ENCODE measurements at places on chromosomes 1 and 21. TPM values are rescaled to one million over a fixed set of nuclear protein-coding genes. Genes with fewer than 3 reads are reported as not detected.

DNA sequence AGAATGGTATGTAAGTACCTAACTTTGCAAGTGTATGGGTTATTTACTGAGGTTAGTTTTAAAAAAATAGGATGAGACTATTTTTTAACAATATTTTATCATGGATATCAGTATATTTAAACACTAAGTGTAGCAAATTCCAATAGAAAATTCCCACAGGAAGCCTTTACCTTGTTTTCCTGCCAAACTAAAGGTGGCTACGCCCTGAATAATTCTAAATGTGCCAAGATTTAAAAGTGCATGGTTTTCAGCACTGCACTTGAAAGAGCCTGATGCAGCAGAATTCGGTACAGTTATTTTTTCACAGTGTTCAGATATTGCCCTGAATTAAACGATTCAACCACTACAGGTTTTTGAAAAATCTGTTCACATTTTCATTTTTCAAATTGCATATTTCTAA lies 1622.8 kb upstream of the B3GALT2 start:
- H3K27me3 ChIP-seq = no peaks in the 10 kb centered on the region
- no peak overlapping the region for H3K4me3 ChIP-seq
- no peaks in the 10 kb centered on the region for H3K4me1 ChIP-seq
- H3K27ac ChIP-seq = no peak overlapping the region
- DNase-seq = no peak

GRCh38 chr1:23185381-23185780 lies 16.7 kb upstream of the LUZP1 start:
- no peaks in the 10 kb centered on the region for H3K4me1 ChIP-seq
- no peak overlapping the region for H3K27ac ChIP-seq
- no peak overlapping the region for H3K4me3 ChIP-seq
- no peaks in the 10 kb centered on the region for H3K36me3 ChIP-seq

DNA sequence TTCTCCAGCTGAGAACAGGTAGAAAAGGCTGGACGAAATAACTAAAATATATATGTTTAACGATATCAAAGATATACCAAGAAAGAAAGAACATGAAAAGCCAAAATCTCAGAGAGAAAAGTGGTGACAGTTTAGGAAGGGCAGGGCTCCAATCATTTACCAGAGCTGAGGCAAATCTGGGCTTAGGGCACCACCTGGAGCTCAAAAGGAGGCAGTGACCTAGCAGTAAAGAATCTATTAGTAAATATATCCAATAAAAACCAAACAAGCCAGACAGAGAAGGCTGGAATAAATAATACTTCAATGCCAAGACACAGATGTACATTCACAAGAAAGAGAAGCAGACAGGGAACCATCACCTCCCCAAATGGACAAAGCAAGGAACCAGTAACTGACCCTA lies 43.5 kb downstream of the CHIA start:
- H3K27me3 ChIP-seq = no peaks in the 10 kb centered on the region
- H3K27ac ChIP-seq = no peak overlapping the region
- peak; percentile 64 for DNase-seq
- H3K36me3 ChIP-seq = no peaks in the 10 kb centered on the region
- H3K4me1 ChIP-seq = no peaks in the 10 kb centered on the region

DNA sequence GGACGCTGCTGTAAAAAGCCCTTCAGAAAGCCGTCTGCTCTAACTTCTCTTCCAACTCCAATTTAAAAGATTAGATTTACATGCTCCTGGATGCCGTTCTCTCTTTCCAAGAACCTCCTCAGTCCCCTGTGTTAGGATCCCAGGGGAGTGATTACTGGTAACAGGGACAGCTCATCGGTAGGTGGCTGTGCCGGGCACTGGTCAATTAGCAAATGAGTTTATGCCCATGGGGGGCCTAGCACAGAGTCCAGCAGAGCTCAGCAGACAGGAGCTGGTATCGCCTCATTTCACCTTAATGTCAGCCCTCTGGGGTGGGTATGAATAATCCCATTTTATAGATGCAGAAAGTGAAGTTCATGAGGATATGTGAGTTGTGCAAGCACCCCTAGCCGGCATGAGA lies 191.9 kb downstream of the GRIK3 start:
- no peak overlapping the region for H3K27ac ChIP-seq
- no peak overlapping the region for H3K4me3 ChIP-seq
- no peaks in the 10 kb centered on the region for H3K36me3 ChIP-seq

AMY1A gene
- not detected for total RNA-seq

ALG6 gene
- 41.7 TPM for total RNA-seq

DNA sequence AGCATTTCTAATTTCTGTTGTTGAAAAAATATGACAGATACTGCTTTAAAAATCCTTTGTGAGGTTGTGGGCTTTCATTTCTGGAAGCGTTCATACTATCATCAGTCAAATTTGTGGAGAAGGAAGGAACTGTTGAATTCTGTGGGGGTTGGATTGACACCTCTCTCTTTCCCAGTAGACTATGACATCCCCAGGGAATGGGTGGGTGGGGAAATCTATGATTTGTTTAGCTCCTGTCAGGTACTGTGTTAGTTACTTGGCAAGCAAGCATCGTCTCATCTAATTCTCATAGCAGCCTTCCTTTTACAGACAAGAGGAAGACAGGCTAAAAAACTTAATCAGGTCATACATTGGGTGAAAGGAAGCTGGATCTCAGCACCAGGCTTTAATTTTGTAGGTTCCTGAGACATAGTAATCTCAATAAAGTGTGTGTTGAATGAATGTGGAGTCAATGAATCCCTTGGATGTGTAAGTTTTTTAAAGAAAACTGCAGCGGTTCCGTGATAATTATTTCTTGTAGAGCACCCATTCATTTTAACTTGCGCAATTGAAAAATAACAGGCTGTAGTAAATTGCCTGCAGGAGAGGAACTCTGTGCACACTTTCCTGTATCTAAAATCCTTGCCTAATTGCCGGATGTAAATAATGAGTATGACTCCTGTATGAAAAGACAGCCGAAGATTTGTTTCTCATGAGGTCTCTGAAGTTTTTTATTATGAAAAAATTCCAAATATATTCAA lies 60.6 kb downstream of the MYOM3 start:
- no peaks in the 10 kb centered on the region for H3K36me3 ChIP-seq
- H3K4me1 ChIP-seq = no peaks in the 10 kb centered on the region
- H3K4me3 ChIP-seq = no peak overlapping the region
- no peaks in the 10 kb centered on the region for H3K27me3 ChIP-seq
- no peak for DNase-seq

DNA sequence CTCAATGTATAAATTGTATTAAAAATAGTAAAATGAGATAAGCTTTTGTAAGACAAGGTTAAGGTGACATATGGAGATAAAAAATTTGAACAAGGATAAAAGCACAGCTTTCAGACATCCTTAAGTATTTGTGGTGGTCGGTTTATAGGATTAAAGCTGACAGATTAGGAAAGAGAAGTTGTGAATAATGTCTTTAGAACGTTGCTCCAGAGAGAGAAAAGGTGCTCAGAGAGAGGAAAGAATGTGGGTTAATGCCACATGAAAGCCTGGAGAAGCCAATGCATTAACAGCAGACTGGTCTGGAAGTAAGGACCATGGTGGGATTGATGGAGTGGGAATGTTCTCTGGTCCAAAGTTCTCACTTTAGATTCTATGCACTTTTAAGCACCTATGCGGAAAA lies 44.8 kb downstream of the ATP6V1G3 start:
- DNase-seq = peak; percentile 5
- H3K27ac ChIP-seq = no peak overlapping the region
- H3K36me3 ChIP-seq = no peaks in the 10 kb centered on the region
- no peaks in the 10 kb centered on the region for H3K4me1 ChIP-seq
- no peak overlapping the region for H3K4me3 ChIP-seq
- no peaks in the 10 kb centered on the region for H3K27me3 ChIP-seq

SPRR1A gene
- not detected for total RNA-seq

DNA sequence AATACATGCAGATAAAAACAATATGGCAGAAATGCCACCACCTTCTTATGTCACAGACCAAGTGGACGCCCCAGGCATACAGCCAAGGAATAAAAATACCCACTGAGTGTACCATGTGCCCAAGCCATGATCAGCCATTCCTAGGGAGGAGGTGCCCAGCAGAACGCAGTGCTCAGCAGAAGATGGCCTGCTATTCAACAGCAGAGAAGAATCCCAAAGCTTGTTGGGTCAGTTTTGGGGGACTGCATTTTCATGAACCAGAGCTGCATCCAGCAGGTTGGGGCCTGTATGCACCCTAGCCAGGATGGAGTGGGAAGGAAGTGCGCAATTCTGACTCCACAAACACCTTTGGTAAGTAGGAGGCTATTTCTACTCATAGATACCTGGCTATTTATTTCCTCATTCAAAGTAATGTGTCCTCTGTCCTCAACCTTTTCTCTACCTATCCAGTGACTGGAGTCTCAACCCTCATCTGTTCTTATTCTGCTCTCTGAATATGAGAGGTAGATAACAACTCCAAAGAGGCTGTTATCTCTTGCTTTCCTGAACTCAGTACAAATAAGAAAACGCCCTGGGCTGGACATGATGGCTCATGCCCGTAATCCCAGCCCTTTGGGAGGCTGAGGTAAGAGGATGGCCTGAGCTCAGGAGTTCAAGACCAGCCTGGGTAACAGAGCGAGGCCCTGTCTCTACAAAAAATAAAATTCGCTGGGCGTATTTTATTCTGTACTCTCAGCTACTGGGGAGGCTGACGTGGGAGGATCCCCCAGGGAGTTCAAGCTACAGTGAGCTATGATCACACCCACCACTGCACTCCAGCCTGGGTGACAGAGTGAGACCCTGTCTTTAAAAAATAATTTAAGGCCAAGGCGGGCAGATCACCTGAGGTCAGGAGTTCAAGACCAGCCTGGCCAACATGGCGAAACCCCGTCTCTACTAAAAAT lies 2.5 kb upstream of the PLEKHM2 start:
- H3K4me3 ChIP-seq = no peak overlapping the region
- peaks cover 11% of the 10 kb centered on the region for H3K4me1 ChIP-seq
- H3K27ac ChIP-seq = no peak overlapping the region
- no peaks in the 10 kb centered on the region for H3K27me3 ChIP-seq

GRCh38 chr1:186559601-186560116 lies 98.7 kb upstream of the PDC start:
- no peaks in the 10 kb centered on the region for H3K4me1 ChIP-seq
- no peak for DNase-seq
- no peaks in the 10 kb centered on the region for H3K27me3 ChIP-seq

GRCh38 chr1:45765999-45766792 lies 15.7 kb upstream of the IPP start:
- H3K4me3 ChIP-seq = no peak overlapping the region
- H3K27me3 ChIP-seq = no peaks in the 10 kb centered on the region
- DNase-seq = no peak
- H3K36me3 ChIP-seq = no peaks in the 10 kb centered on the region
- no peak overlapping the region for H3K27ac ChIP-seq

SERPINC1 gene
- total RNA-seq = not detected

GRCh38 chr1:225712391-225712790 lies 59.5 kb upstream of the ENAH start:
- no peaks in the 10 kb centered on the region for H3K27me3 ChIP-seq
- no peaks in the 10 kb centered on the region for H3K36me3 ChIP-seq
- H3K4me3 ChIP-seq = no peak overlapping the region
- no peak overlapping the region for H3K27ac ChIP-seq
- no peak for DNase-seq

DNA sequence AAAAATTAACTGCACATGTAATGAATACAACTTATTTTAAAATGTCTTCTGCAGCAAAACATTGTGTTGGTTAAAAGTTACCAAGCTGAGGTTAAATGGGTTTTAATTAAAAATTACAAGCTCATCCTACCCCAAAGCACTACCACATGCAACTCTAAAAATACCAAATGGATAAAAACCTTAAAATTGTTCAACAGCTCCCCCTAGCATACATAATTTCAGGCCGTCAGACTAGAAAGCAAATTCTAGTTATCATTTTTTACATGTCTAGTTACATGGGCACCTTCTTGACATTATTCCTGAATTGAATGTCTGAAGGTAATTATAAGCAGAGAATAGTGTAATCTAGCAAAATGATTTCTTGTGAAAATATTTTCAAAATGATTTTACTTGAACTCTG lies 176.5 kb downstream of the C1orf21 start:
- peaks cover 8% of the 10 kb centered on the region for H3K4me1 ChIP-seq
- DNase-seq = no peak
- H3K27ac ChIP-seq = no peak overlapping the region
- H3K4me3 ChIP-seq = no peak overlapping the region
- no peaks in the 10 kb centered on the region for H3K27me3 ChIP-seq

LDLRAP1 gene
- total RNA-seq = 8.6 TPM

DNA sequence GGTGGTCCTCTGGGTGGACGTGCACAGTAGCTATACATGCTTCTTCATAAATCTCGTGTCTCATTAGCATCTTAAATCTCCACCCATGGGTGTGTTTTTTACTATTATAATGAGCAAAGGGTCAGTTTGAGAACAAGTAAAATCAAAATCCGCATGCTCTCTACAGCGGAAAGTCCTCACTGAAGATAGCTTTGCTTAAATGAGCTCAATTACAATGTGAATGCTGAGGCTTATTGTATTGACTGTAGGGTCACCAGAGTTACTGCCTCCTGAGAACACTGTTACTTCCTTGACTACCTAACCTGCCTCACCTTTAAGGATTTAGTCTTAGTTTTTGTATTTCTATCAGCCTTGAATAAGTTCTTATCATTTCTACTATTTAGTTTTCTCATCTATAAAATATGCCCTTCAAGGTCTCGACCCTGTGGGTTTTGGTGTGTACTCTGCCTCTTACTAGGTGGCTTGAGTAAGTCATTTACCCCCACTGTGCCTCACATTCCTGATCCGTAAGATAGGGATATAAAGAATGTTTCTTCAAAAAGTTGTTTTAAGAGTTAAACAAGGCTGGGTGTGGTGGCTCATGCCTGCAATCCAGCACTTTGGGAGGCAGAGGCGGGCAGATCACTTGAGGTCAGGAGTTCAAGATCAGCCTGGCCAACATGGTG lies 7.9 kb downstream of the SLAMF7 start:
- no peaks in the 10 kb centered on the region for H3K4me1 ChIP-seq
- no peak for DNase-seq
- no peak overlapping the region for H3K27ac ChIP-seq
- H3K36me3 ChIP-seq = no peaks in the 10 kb centered on the region

HEYL gene
- total RNA-seq = 4.0 TPM

GRCh38 chr1:242703467-242703866 lies 179.0 kb upstream of the PLD5 start:
- H3K4me1 ChIP-seq = no peaks in the 10 kb centered on the region
- H3K27me3 ChIP-seq = no peaks in the 10 kb centered on the region
- H3K4me3 ChIP-seq = no peak overlapping the region
- H3K27ac ChIP-seq = no peak overlapping the region
- DNase-seq = no peak

DNA sequence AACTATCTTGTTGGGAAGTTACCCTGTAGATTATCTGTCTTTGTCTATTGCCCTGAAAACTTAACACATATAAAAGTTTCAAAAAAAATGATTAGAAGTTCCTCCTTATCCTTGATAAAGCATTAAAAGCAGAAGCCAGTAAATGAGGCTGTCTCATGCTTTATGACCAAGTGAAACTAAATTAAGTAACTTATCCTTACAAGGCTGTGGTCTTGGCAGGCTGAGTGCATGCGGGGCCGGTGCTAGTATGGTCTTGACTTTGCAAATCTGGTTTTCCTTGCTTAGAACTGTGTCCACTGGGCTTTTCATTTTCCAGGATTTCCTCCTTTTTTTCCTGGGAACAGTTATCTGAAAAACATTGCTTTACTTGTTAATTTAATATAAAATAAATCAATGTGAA lies 43.1 kb downstream of the PCNX2 start:
- no peak for DNase-seq
- H3K27me3 ChIP-seq = no peaks in the 10 kb centered on the region
- H3K4me3 ChIP-seq = no peak overlapping the region
- H3K27ac ChIP-seq = no peak overlapping the region
